Suppressor macrophage (primary cell): ENCODE measurements at places on chromosomes 1 and 21.

- no peak for DNase-seq
Measured at GRCh38 chr1:76867342-76868130, at the start of gene ST6GALNAC5. Gene ST6GALNAC5 (plus strand): TSS chr1:76867480.

GRCh38 chr1:18719786-18720451 is 89.3 kb downstream of the PAX7 start:
- DNase-seq, result no peak

GRCh38 chr1:233440951-233441401 is 113.5 kb downstream of the MAP3K21 start:
- DNase-seq, result peak; percentile 51

DNA sequence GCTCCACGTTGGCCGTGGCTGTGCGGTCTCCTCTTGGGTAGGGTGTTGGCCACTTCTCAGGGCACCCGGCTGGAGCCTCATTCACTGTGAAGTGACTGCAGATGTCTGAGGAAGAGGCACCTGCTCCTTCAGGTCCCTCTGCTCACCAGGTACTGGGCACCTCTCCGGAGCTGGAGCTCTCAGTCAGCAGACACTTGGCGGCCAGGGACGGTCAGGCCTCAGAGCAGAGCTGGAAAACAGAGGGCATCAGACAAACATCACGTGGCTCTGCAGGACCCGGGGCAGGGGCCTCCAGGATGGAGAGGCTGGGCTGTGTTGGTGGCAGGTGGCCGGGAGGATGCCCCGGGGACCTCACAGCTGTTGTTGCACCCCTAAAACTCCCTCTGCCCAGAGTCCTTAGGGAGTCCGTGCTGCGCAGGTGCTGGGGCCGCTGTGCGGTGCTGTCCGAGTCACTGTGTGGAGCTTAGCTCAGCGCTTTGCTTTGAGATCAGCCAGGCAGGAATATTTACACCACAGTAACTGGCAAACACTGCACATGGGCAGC is 59.7 kb downstream of the SLX9 start:
- DNase-seq, result no peak

DNA sequence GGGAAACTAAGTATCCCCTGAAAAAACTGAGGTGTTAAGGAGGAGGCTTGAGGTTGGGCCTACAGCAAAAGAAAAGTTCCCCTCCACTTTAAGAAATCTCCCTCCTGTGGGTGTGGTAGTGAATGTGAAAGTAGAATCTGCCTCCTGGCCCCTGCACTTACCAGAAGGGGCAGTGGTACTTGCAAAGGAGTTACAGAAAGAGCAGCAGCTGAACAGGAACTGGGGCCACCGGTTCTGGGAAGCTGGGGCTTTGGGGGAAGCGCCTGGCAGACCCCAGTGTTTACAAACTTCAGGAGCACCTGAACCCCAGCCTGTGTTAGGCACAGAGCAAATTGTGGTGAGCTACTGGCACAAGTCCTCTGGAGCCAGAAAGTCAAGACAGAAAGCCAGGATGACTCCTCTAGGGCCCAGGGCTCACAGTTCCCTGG is 250.2 kb upstream of the FGGY start:
- DNase-seq, result peak; percentile 33

DNA sequence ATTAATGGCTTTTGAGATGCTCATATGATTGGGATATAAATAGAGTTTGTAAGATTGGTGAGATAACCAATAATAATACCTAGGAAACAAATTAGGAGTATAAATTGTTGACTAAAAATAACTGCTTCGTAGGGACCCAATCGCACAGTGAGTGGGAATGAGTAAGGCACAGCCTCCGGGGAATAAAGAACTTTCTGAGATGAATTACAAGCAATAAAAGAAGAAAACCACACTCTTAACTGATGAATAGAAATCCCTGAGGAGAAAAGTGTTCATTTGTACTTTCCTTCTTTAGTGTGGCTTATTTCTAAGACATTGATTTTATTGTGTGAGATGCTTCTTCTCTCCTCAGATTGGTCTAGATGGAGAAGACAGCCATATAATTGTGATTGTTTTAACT is 443.4 kb upstream of the PRMT6 start:
- no peak for DNase-seq

- DNase-seq, result no peak
Measured at GRCh38 chr1:206604861-206605260, 7.4 kb downstream of the EIF2D start.

DNA sequence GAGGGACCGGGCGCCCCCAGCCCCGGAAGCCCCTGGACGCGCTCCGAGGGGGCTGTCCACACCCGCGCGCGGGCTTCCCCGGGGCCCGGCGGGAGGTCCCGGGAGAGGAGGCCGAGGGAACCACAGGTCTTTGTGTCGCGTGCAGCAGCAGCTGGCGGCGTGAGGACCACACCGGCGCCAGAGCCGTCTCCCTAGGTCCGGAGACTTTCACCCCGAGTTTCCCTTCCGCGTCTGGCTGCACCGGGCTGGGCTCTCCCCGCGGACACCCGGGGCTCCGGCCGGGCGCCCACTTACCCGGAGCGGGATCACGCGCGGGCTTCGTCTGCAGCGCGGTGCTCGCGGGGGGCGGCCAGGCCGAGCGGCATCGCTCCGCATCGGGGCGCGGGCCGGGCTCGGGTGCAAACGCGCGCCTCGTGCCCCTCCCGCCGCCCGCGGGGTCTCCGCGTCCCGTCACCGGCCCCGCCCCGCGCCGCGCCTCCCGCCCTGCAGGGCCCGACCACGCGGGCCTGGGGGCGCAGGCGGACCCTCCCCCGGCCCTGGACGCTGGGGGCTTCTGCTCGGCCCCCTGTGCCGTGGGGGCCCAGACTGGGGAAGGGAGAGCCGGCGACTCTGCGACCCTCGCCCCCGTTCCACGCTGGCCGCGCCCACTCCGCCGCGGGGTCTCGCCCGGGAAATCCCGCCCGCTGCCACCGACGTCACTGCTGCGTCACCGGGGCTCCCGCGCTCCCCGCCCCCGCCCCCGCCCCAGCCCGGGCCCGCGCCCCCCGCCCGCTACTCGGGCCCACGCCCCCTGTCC is at the start of gene GNG4:
Gene GNG4 (minus strand): TSS at position 417 of the 796 bp plus-strand sequence. CDS start 65,946 bp downstream, outside the sequence.
- peak; percentile 32 for DNase-seq

GRCh38 chr1:88311907-88312306 is 372.2 kb upstream of the PKN2 start:
- DNase-seq, result no peak
